ENCODE measurements at places on chromosomes 3 and 15.

DNA sequence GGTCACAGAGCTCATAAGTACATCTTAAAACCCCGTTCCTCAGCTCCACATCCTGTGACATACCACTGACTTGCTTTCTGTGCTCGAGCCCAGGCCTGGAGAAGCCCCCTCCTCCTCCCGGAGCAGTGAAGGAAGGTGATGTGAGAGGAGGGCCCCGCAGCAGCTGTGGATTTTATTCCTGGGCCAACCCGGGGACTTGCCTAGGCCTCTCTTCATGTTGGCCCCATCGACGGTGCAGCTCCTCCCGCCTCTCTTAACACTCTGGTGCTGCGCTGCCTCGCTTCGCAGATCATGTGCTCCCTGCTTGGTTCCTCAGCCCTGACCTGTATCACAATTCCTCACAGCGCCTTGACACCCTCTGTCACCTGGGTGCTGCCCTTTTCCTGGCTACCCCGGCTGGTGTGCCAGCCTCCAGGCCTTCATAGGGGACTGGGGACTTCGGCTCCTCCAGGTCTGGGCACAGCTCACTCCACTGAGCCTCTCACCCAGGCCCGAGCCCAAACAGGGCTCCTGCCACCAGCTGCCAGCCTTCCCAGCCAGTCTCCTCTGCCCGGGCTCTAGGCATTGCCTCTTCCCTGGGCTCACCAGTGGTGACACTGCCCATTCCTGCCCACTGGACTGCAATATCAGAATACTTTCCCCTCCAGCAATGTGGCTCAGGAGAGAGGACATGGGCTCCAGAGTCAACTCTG, 21.5 kb downstream of the MAGEF1 start:
- no peak for DNase-seq

DNA sequence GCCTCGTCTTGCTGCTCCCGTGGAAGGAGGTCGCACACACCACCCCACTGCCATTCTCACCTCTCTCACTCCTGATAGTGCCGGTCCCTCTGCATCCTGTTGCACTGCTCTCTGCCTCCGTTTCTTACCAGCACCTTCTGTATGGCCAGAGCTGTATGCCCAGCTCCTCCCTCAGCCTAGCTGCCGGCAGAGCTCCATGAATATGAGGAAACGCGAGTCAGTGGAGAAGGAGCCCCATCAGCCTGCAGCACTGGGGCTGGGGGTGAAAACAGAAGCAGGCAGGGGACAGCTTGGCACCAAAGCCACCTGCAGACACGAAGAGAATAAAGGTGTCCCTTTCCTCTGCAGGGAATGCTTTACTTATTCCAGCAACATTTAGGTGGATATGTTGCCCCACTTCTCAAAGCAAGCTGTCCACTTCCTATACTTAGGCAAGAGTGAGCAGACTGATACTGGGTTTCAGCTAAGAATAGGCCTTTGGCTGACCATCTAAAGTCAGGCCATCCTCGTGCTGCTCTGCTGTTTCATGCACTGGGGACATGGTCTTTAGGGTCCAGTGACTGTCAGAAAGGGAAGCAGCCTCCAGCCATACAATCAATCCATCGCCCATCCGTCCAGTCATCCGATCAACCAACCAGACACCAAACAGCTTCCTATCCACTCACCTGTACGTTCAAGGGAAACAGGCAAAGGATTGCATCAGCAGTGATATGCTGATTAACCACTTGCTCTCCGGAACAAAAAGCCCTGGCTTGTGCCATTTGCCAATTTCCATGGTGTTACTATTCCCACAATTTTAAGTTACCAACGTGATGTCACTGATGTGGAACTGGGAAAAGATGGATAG, 222.7 kb downstream of the XXYLT1 start:
- no peak for DNase-seq

GRCh38 chr3:128068156-128068620, 16.0 kb downstream of the SEC61A1 start:
- DNase-seq: peak; percentile 58

DNA sequence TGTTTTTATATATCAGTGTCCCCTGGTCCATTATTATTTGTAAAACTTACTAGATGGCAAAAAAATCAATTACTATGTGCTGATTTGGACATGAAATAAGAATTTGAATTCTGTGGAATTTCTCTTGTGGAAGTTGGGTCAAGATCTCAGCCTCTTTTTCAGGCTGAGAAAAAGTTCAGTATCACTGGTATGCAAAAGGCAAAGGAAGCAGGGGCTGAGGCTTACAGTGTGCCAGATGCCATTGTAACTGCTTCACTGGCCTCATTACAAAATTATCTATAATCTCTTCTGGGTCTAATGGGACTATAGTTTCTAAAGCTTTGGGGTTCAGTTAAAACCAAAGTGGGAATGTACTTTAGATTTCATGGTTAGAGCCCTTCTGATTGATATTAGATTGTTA, 125.9 kb upstream of the SLC7A14 start:
- DNase-seq: no peak

DNA sequence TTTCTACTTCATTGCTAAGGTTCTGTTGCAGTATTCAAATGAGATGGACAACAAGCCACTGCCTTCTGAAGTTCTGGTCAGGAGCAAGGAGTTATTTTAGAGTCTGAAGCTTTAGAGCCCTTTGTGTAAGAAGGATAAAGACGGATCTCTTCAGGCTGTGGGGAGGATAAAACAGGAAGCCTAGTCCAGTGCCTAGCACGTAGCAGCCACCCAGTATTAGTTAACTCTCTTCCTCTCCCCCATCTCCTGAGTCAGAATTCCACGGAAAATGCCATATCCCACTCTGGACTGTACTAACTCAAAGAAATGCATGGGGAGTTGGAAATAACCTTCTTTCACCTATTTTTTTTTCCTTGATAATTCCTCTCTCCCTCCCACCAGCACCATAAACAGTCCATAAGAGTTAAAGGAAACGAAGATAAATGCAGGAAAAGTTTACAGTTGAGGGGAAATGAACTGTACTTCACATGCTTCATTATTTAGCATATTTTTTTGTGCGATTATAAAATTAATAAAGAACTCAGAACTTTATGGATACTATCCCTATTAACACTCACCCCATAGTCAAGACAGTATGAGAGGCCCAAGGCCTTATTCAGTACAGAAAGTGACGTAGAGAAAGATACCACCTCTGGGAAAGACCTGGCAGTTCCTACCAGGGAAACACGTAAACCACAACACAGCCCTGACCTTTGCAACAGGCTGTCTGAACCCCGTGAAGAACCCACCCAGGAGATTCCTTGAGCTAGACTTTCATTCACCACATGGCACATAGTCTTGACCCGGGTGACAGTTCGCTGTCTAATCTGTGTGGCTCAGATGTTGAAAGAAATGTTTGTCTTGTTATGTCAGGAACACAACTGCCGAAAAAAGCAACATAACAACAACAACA, 9.2 kb downstream of the IGF2BP2 start:
- peak; percentile 68 for DNase-seq

DNA sequence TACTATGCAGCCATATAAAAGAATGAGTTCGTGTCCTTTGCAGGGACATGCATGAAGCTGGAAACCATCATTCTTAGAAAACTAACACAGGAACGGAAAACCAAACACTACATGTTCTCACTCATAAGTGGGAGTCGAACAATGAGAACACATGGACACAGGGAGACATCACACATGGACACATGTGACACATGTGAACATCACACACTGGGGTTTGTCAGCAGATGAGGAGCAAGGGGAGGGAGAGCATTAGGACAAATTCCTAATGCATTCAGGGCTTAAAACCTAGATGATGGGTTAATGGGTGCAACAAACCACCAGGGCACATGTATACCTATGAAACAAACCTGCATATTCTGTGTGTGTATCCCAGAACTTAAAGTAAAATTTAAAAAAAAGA, 408.0 kb downstream of the EPHB1 start:
- no peak for DNase-seq

GRCh38 chr15:61155741-61156700, 73.1 kb downstream of the RORA start:
- DNase-seq: peak; percentile 8

DNA sequence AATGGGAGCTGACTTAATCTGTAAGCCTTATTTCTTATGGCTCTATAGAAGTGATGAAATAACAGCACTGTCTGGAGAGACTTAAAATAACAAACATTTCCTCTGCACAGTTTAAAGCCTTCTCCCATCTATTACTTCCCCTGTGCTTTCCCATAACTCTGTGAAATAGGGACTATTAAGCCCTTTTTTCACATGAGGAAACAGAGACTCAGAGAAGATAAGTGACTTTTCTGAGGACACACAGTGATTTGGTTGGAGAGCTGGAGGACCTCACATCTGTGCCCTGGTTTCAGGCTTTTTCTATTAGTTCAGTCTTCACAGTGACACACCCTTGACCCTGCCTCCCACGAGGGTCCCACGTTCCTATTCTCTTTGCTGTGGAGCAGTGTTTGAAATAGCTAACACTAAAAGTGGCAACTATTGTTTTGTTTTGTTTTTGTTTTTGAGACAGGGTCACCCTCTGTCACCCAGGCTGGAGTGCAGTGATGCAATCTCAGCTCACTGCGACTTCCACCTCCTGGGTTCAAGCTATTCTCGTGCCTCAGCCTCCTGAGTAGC, 82.9 kb downstream of the ST6GAL1 start:
- peak; percentile 17 for DNase-seq

GRCh38 chr15:48333540-48333939, 2.3 kb downstream of the DUT start:
- DNase-seq: peak; percentile 10

DNA sequence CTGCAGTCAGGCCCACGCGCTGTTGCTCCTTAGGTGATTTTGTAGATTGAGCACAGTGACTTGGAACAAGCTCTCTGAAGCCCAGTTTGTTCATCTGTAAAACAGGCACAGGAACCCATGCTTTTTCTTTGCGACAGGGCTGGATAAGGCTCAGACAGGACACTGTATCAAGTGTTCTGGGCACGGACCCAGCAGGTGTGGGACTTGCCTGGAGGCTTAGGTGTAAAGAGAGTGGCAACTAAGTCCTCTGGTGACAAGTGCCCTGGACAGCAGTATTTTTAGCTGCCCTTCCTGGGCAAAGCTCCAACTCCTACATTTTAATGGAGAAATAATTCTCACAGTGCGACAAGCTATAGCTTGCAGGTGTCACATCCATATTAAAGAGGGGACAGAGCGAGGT, 32.2 kb downstream of the CD276 start:
- no peak for DNase-seq

DNA sequence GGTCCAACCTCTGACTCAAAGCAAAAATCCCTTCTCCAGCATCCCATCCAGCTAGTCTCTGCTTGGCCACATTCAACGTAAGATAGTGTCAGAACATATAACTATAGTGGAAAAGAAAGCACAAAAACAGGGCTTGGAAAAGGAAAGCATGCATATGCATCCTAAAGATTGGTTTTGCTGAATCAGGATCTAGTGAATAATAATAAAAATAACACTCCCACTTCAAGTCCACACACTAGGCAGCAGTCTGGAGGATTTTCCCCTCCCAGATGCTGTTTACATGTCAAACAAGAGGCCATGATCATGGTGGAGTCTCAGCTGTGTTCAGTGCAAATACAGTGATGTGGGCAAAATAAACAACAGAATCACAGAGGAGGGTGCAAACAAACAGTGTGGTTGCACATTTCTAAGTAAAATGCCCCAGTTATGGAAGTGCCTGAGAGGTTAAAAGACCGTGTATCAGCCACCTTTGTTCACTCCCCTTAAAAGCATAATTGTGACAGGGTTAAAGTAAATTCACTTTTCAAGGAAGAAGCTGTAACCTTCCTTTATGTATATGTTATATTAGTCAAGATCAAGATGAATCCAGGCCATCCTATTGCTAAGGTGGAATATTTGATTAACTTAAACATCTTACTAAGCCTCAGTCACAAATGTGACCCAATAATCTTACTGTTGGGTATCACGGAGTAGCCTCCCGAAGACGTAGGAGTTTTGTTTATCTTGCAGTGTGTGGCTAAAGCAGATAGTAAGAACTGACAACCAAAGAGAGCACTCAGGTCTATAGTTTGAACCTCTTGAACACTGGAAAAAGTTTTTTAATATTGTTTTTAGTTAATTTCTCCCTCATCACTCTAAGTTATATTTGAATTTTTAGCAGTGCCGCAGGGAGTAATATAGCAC, 424.5 kb downstream of the SOX2 start:
- no peak for DNase-seq

GRCh38 chr3:169060037-169060436, 603.5 kb downstream of the MECOM start:
- no peak for DNase-seq

- DNase-seq: no peak
Measured at GRCh38 chr3:56491566-56491965, 23.3 kb upstream of the ERC2 start.

DNA sequence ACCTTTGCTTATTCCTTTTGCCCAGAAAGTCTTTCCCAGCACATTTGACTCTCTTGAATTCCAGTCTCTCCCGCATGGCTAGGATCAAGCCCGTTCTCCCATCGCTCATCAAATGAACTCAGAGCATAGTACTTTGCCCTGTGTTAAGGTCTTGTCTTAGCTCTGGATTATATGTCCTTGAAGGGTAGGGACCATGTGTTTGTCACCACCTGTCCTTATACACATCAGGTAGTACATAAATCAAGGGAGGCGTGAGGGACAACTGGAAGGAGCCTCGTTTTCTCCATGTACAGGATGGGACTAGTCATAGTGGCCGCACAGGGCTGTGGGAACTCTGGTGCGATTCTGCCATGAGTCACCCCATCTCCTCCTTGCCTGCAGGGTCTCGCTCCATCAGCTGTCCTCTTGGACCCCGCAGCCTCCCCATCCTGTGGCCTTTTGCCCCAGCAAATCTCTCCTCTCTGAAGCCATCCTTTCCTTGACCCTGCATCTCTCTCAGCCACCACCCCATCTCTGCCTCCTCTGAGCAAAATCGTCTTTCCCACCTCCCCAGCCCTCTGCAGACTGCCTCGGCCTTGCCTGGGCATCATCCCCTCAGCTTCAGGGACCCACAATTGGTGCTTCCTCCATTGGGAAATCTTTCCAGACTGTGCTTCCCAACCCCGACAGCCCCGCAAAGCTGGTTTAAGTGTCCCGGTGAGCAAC, 33.4 kb upstream of the RAB6B start:
- DNase-seq: peak; percentile 34

- no peak for DNase-seq
Measured at GRCh38 chr3:14152963-14153355, 25.4 kb downstream of the XPC start.

DNA sequence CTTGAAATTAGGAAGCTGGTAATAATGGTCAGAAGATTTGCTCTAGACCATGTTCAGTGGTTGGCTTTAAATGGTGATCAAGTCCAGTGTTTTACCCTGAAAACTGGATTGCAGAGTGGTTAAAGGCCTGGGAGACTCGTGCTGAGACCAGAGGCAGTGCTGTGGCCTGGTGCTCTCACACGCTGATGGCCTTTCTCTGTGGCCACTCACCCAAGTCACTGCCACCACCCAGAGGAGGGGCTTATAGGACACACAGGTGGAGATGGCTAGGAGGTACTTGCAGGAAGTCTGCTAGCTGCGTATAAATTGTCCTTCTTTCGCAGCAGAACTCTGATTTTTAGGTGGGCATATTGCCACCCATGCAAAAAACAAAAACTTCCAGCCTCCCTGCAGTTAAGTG, 6.2 kb upstream of the EHD4 start:
- DNase-seq: no peak

DNA sequence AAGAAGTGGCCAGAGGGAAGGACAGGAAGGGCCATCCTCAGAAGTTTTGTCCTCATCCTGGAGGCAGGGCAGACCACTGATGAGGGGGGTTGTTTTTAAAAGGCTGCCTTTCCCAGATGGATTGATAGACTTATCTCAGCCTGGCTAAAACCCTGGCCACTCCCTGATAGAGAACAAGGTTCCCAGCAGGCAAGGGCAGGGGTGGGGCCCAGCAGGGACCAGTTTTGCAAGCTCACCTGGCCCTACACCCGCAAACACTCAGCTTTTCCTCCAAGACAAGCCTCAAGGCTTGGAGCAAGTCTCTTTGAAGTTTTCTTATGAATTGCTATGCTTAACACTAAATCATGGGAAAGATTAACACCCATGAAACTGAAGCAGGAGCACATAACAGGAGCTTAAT, 9.1 kb downstream of the LIPC start:
- no peak for DNase-seq

Data from EL (cell line).